MCF 10A (cell line): ENCODE measurements at places on chromosomes 16 and 17.
A peak's percentile ranks its signal among the peaks of the same experiment; 100 is the strongest.

- peaks cover 20% of the 10 kb centered on the region for H3K4me1 ChIP-seq
- no peaks in the 10 kb centered on the region for H3K27me3 ChIP-seq
- peak; percentile 73 for DNase-seq
- peak overlapping the region; percentile 99 for H3K4me3 ChIP-seq
Measured at GRCh38 chr17:32350666-32351418, 885 bp downstream of the ZNF207 start.

- H3K36me3 ChIP-seq: no peaks in the 10 kb centered on the region
- no peak overlapping the region for H3K4me3 ChIP-seq
- H3K27ac ChIP-seq: no peak overlapping the region
- no peaks in the 10 kb centered on the region for H3K27me3 ChIP-seq
- H3K4me1 ChIP-seq: no peaks in the 10 kb centered on the region
- DNase-seq: no peak
Measured at GRCh38 chr16:80384862-80385261, 155.9 kb upstream of the DYNLRB2 start.

GRCh38 chr17:7266784-7267183, 4.5 kb upstream of the CLDN7 start:
- no peak overlapping the region for H3K4me3 ChIP-seq
- H3K4me1 ChIP-seq: peaks cover 29% of the 10 kb centered on the region
- no peaks in the 10 kb centered on the region for H3K27me3 ChIP-seq
- H3K27ac ChIP-seq: no peak overlapping the region
- DNase-seq: no peak

DNA sequence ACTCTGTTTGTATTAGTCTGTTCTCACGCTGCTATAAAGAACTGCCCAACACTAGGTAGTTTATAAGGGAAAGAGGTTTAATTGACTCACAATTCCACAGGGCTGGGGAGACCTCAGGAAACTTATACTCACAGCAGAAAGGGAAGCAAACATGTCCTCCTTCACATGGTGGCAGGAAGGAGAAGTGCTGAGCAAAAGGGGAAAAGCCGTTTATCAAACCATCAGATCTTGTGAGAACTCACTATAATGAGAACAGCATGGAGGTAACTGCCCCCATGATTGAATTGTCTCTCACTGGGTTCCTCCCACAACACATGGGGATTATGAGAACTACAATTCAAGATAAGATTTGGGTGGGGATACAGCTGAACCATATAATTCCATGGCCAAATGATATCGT, 30.9 kb downstream of the ABCC1 start:
- no peak for DNase-seq
- H3K4me1 ChIP-seq: peaks cover 16% of the 10 kb centered on the region
- peak overlapping the region; percentile 33 for H3K27ac ChIP-seq
- no peak overlapping the region for H3K4me3 ChIP-seq

GRCh38 chr17:73324711-73325526, 13.1 kb upstream of the CDC42EP4 start:
- H3K27ac ChIP-seq: no peak overlapping the region
- H3K36me3 ChIP-seq: peaks cover 6% of the 10 kb centered on the region
- DNase-seq: no peak
- H3K4me3 ChIP-seq: no peak overlapping the region
- peaks cover 5% of the 10 kb centered on the region for H3K4me1 ChIP-seq

DNA sequence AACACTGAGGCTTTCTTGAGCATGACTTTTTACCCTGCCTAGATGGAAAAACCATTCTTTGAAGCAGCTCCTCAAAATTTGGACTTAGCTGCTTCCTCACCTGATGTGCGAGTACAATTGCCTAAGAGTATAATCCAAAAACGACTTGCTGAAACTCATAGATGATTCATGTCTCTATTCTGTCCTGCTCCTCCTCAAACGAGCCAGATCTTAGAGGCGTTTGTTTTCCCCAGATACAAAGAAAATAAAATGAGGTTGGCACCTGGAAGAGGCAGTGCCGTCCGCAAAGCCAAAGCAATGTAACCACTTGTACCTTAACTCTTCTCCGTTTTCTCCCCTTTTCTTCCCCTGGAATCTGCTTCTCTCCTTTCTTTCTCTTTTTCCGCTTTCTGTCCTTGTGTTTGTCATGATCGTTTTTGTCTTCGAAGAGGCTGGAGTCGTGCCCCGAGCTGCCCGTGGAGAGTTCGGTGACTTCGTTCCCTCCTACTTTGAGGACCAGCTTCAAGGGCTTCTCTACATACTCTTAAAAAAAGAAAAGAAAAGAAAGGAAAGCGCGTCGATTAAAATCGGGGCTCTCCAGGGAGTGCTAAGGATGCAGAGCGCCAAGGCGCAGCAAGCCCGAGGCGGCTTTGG, 895 bp downstream of the BRD7 start:
- H3K27ac ChIP-seq: peak overlapping the region; percentile 83
- H3K4me3 ChIP-seq: peak overlapping the region; percentile 84
- peaks cover 37% of the 10 kb centered on the region for H3K36me3 ChIP-seq
- H3K27me3 ChIP-seq: no peaks in the 10 kb centered on the region

DNA sequence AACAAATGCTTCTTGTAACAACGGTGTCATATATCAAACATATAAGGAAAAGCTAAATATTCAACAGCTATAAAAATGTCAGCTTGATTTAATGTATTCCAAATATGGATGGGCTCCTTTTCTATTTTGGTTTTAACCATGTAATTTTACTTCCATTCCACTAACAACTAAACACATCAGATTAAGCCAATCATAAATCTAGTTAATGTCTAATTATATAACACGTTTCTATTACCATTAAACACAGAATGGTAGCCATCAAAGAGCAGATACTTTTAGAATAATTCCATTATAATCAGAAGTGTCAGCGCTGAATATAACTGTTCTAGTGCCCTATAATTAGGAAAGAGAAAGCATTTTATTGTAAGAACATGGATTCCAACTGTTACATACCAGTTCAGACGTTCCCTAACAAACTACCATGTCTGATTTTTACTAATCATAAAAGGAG, 10.0 kb downstream of the CMC2 start:
- peaks cover 23% of the 10 kb centered on the region for H3K4me1 ChIP-seq
- no peaks in the 10 kb centered on the region for H3K36me3 ChIP-seq
- no peak overlapping the region for H3K4me3 ChIP-seq
- no peak overlapping the region for H3K27ac ChIP-seq

- no peak overlapping the region for H3K4me3 ChIP-seq
- no peaks in the 10 kb centered on the region for H3K27me3 ChIP-seq
- no peaks in the 10 kb centered on the region for H3K4me1 ChIP-seq
- DNase-seq: no peak
Measured at GRCh38 chr17:72233986-72234385, 113.2 kb downstream of the SOX9 start.

DNA sequence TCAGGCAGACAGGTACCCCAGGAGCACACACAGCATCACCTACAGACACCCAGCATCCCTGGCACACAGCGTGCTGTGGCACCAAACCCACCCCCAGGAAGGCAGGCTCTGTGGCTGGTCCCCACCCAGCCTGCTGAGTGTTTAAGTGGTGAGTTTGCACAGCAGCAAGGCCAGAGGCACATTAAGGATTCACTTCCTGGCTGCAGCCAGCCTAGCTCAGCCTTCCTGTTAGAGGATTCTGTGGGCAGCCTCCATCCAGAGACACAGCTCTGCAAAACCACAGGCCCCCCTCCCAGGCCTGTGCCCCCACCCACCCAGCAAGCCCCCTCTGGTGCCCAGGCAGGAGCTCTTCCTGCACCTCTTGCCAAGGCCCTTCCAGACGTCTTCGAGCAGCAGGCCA, 36.1 kb upstream of the PHB1 start:
- H3K27ac ChIP-seq: no peak overlapping the region
- H3K4me3 ChIP-seq: no peak overlapping the region
- no peaks in the 10 kb centered on the region for H3K4me1 ChIP-seq
- no peaks in the 10 kb centered on the region for H3K36me3 ChIP-seq
- H3K27me3 ChIP-seq: peaks cover 14% of the 10 kb centered on the region

DNA sequence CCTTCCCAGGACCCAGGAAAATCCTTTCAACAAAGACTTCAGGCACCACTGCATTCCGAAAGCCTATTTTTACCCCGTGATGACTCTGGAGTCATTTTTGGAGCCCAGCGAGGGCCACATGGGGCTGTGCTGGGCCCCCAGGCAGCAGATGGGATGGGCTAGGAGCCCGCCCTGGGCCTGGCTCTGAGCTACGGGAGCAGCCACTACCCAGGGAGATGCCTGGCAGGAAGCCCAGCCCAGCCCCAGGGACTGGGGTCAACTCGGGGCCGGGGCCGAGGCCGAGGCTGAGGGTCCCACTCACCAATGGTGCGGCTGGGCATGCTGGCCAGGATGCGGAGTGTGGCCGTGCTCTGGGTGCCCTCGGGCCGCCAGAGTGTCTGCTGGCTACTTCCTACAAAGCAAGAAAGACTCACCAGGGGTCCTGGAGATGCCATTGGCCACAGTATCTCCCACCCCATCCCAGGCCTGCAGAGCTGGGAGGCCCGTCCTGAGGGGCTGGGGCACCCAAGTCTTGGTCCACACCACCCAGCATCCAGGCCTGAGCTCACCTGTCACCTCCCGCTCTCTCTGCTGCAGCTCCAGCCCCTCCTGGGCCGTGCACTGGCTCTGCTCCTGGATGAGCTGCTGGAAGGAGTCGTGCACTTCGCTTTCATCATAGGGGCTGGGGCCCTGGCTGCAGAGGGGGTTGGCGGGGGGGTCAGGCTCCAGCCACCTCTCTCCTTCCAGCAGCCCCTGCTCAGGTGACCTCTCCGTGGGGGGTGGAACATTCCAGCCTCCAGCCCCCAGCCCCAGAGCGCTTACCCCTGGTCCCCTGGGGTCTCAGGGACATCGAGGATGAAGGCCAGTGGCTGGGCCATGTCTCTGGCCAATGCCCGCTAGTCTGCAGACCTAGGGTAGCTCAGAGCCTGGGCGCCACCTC, 2.3 kb downstream of the TMC6 start:
- peaks cover 11% of the 10 kb centered on the region for H3K36me3 ChIP-seq
- H3K4me3 ChIP-seq: no peak overlapping the region
- H3K27ac ChIP-seq: no peak overlapping the region
- no peaks in the 10 kb centered on the region for H3K4me1 ChIP-seq

- H3K27me3 ChIP-seq: no peaks in the 10 kb centered on the region
- no peak for DNase-seq
- no peak overlapping the region for H3K4me3 ChIP-seq
- peaks cover 34% of the 10 kb centered on the region for H3K36me3 ChIP-seq
- H3K27ac ChIP-seq: no peak overlapping the region
Measured at GRCh38 chr16:89115216-89115861, 21.7 kb downstream of the ACSF3 start.

- no peak for DNase-seq
- peaks cover 22% of the 10 kb centered on the region for H3K36me3 ChIP-seq
- peaks cover 11% of the 10 kb centered on the region for H3K4me1 ChIP-seq
- H3K27ac ChIP-seq: no peak overlapping the region
Measured at GRCh38 chr17:40303708-40304551, 5.0 kb upstream of the RARA start.

- no peaks in the 10 kb centered on the region for H3K27me3 ChIP-seq
- H3K4me3 ChIP-seq: no peak overlapping the region
- peaks cover 23% of the 10 kb centered on the region for H3K36me3 ChIP-seq
Measured at GRCh38 chr16:22366889-22367288, 7.5 kb downstream of the CDR2 start.

DNA sequence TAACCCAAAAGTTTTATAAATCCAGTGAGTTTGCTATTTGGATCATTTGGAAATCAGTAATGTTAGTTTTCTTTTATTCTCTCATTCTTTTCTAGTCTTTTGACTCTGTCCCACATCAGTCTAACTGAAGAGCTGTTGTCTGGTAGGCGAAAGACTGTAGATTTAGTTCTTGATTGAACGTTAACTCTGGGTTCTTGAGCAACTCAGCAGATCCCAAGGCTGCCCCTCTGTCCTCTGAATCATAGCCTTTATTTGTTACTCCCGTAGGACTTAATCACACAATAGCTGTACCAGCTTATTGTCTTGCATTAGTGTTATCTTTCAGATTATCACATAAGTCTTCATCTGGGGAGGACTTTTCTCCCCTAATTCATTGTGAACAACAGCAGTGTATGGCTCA, 119.3 kb upstream of the TOM1L1 start:
- H3K36me3 ChIP-seq: no peaks in the 10 kb centered on the region
- H3K4me3 ChIP-seq: no peak overlapping the region
- no peak for DNase-seq
- H3K27me3 ChIP-seq: no peaks in the 10 kb centered on the region

GRCh38 chr16:30028438-30029076, 2.5 kb downstream of the TLCD3B start:
- DNase-seq: peak; percentile 27
- H3K4me1 ChIP-seq: no peaks in the 10 kb centered on the region
- no peak overlapping the region for H3K27ac ChIP-seq
- H3K27me3 ChIP-seq: peaks cover 53% of the 10 kb centered on the region
- no peak overlapping the region for H3K4me3 ChIP-seq
- no peaks in the 10 kb centered on the region for H3K36me3 ChIP-seq

DNA sequence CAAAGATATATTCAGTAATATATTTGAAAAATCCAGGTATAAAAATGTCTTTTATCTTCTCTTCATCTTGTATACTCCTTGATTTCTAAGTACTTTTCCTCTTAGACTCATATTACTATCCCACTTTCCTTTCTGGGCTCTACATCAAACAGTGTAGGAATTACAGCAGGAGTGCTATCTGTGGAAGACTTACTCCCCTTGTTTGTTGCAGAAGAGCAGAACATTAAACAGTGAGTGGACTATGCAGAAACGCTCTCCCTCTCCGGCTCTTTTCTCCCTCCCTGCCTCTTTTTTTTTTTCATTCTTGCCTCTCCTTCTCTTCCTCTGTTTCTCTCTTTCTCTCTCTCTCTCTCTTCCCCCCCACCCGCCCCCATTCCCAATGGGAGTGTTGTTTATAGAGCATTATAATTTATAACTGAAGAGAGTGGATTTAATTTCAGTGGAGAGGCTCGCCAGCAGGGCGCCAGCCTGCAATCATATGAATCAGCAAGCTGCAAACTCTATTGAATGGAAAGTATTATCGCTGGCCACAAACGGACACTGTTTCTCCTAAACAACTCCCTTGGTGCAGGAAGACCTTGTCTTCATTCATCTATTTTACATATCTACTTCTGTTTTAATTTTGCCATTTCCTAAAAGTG, 242.3 kb upstream of the TBX2 start:
- H3K4me1 ChIP-seq: no peaks in the 10 kb centered on the region
- DNase-seq: no peak
- H3K36me3 ChIP-seq: peaks cover 5% of the 10 kb centered on the region
- H3K27me3 ChIP-seq: no peaks in the 10 kb centered on the region
- no peak overlapping the region for H3K27ac ChIP-seq
- no peak overlapping the region for H3K4me3 ChIP-seq

GRCh38 chr17:72334205-72334604, 213.4 kb downstream of the SOX9 start:
- H3K4me3 ChIP-seq: no peak overlapping the region
- peaks cover 8% of the 10 kb centered on the region for H3K4me1 ChIP-seq
- no peak overlapping the region for H3K27ac ChIP-seq
- no peaks in the 10 kb centered on the region for H3K27me3 ChIP-seq
- H3K36me3 ChIP-seq: no peaks in the 10 kb centered on the region

GRCh38 chr16:54477714-54478113, 191.1 kb upstream of the IRX3 start:
- H3K27me3 ChIP-seq: no peaks in the 10 kb centered on the region
- no peaks in the 10 kb centered on the region for H3K4me1 ChIP-seq
- no peak overlapping the region for H3K4me3 ChIP-seq

- H3K4me1 ChIP-seq: peaks cover 45% of the 10 kb centered on the region
- peak overlapping the region; percentile 98 for H3K4me3 ChIP-seq
- DNase-seq: peak; percentile 69
- H3K27me3 ChIP-seq: no peaks in the 10 kb centered on the region
- peak overlapping the region; percentile 96 for H3K27ac ChIP-seq
Measured at GRCh38 chr17:35243561-35244340, 879 bp downstream of the SLFN5 start.
